Activated CD8-positive, alpha-beta memory T cell treated with anti-CD3 and anti-CD28 coated beads for 24 hours (primary cell): ENCODE measurements at places on chromosomes 2 and 18.

- no peak for DNase-seq
Observed at GRCh38 chr2:233270366-233270765, 18.9 kb downstream of the ATG16L1 start.

DNA sequence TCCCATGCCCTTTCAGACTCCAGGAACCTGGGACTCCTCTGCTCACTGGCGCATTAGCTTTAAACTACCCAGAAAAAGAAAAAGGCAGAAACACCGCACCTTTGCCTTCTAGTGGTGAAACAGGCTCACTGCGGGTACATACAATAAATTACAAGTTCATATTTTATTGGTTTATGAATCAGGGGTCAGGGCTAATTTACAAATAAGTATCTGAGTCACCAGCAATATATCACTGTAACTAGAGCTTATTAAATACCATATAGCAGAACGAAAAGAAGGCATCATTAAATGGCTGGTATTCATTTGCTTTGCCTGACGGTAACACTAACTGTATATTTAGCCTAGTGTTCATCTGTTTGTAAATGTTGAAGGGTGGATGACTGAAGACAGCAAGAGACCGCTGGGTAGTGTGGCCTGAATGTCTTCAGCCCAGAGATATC, 26.9 kb upstream of the DTNB start:
- no peak for DNase-seq

DNA sequence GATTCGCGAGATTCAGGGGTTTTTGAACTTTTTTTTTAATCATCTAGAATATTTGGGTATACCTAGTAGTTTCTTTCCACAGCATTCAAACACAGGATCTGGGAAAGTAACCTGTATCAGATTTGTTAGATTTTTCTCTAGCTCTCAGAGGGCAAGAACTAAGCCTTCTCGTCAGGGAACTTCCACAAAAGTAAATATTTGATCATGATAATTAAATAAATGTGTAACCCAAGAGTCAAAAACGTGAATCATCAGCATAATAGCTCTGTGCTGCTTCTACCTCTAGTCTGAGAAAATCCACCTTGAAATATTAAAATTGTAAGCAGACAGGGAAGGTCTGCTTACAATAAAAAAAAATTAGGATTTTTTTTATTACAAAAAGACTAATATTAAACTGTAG, 225.7 kb upstream of the SPOPL start:
- no peak for DNase-seq

GRCh38 chr2:171807831-171808393, 86.1 kb downstream of the SLC25A12 start:
- DNase-seq = no peak

DNA sequence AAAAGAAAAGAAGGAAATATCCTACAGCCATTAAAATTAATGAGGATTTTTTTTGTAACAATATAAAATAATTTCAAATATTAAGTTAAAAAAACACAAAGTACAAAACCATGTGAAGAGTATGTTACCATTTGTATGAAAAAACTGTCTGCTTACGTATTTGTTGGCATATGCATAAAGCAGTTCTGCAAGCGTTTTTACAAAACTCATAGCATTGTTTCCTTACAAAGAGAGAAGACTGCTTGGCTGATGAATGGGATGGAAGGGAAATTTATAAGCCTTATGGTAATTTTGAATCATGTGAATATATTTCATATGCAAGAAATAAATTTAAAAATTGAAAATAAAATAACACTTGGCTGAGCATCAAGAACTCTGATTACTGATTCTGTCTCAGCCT, 63.1 kb downstream of the METTL4 start:
- DNase-seq = no peak

DNA sequence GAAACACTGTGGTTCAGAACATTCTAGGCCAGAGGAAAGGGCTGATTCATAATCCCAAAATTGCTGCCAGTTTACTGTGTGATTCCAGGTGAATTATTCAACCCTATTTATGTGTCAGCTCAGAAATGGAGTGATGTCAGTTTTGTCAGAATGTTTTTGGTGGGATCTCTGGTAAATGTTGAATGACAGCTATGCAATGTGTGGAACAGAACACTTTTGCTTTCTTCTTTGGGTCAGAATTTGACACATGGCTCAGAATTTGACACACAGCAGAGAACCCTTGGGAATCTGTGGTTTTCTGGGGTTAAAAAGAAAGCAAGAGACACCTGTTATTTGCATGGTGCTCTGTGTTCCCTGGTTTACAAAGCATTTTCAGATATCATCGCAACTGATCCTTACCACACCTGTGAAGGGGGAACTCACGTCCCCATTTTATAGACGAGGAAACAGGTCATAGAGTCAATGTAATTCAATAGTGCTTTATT, 1.6 kb upstream of the MTA3 start:
- DNase-seq = no peak

- DNase-seq = no peak
Observed at GRCh38 chr2:172813314-172813888, 77.8 kb downstream of the RAPGEF4 start.

- DNase-seq = no peak
Observed at GRCh38 chr18:23057096-23057495, 78.2 kb upstream of the CABLES1 start.

- no peak for DNase-seq
Observed at GRCh38 chr2:151437630-151438029, 27.9 kb downstream of the RIF1 start.

DNA sequence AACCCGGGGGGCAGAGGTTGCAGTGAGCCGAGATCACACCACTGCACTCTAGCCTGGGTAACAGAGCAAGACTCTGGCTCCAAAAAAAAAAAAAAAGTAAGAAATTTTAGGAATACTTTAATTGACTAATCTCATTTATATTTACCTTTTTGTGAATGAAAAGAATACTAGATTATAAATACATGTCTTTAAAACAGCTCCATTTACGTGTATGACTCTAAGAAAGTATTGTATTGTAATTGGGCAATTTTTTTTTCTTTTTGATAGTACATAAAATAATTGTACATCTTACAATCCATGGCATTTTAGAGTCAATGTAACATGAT, 8.0 kb downstream of the IL36A start:
- no peak for DNase-seq

DNA sequence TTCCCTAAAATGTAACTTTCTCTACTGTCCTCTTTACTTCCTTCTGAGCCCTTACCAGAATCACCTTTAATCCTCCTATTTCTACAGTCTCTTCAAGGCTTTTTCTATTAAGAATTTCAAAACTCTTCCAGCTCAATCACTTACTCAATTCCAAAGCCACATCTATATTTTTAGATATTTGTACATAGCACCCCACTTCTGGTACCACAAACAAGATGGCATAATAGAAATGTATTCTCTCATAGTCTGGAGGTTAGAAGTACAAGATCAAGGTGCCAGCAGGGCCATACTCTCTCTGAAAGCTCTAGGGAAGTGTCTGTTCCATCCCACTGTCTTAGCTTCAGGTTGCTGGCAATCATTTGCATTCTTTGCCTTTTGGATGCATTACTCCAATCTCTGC, 11.1 kb downstream of the ZSCAN30 start:
- no peak for DNase-seq

DNA sequence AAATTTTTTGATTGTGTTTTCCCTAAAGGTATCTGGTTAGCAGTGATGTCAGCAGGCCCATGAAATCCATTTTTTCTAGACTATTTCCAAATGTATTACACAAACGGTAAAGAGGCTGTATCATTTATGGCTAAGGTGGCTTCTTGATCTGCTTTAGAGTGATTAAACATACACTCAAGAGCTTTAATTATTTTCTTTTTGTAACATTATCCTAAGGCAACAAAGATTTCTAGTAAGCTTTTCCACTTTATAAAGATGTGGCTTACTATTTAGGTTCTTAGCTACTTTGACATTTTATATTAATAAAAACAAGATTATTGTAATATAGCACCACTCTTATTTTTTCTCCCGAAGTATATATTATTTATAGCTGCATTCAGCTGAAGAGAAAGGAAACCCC, 16.5 kb downstream of the MFF start:
- DNase-seq = no peak

- DNase-seq = no peak
Observed at GRCh38 chr18:6784046-6784445, 54.5 kb downstream of the ARHGAP28 start.

DNA sequence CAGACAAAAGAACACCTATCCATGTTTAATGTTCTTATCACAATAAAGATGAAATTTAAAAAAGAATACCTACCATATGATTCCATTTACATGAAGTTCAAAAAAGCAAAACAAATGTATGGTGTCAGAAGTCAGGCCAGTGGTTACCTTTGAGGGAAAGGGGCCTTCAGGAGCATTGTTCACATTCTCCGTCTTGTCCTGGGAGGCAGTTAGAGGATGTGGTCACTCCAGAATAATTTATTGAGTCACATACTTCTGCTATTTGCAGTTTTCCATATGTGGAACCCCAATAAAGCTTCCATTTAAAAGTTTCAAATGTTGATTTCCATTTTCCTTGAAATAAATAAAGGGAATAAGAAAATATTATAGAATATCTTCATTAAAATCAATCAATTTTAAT, 41.6 kb upstream of the POU3F3 start:
- no peak for DNase-seq

DNA sequence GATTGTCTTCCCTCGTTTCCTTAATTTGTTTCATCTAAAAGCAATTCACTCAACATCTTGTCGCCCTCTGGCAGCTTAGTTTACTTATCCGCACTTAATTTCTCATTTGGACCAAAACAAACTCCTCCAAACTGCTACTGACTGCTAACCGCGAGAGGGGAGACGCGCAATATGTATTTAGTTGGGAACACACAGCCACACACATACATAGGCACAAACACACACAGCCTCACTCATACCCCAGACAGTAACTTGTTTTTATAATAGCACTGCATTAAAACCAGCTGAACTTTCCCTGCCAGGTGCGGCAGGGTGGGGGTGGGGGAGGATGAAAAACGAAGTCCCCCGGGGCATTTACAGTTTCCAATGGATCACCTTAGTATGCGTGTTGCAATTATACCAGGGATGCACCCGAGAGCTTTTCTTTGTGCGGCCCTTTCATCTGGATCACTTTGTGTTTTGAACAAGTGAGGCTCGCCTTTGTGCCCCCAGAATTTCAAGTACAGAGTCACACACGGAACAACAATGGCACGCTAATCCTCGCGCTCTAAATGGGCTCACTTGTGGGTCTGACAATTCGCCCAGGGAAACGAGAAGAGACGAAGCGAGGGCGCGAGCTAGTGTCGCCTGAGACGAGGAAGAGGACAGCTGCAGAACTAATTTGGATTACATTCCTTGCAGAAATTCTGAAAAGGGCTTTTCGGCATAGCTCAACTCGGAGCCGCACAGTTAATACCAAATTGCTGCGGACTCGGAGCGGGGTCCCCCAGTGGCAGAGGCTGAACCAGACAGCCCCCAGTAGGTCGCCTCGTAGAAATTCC, 2.4 kb downstream of the ERBB4 start:
- DNase-seq = no peak

GRCh38 chr2:21819454-21819853, 695.7 kb downstream of the TDRD15 start:
- no peak for DNase-seq

- DNase-seq = peak; percentile 69
Observed at GRCh38 chr2:156331572-156332283, 793 bp downstream of the NR4A2 start.

DNA sequence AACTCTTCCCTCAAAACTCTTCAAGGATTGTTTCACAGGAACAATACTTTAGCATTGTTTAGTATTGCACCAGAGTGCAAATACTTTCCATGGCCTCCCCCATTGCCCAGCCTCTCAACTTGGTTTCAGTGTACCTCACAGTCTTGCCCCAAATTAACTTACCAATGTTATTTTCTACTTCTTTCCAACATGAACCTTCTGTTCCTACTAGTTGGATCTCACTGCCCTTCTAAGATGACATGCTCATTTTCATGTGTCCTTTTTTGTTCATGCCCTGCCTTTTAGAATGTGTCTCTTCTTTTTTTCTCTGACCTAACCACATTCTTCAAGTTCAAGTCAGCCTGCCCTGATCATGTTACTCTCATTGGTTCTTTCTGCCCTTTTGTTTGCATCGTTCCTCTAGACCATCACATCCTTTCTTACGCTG, 4.1 kb downstream of the SPATS2L start:
- DNase-seq = no peak

GRCh38 chr2:11406958-11407381, 59.0 kb downstream of the E2F6 start:
- DNase-seq = no peak
